ENCODE measurements at places on chromosomes 11 and 22. TPM values are rescaled to one million over a fixed set of nuclear protein-coding genes. Genes with fewer than 3 reads are reported as not detected.

DNA sequence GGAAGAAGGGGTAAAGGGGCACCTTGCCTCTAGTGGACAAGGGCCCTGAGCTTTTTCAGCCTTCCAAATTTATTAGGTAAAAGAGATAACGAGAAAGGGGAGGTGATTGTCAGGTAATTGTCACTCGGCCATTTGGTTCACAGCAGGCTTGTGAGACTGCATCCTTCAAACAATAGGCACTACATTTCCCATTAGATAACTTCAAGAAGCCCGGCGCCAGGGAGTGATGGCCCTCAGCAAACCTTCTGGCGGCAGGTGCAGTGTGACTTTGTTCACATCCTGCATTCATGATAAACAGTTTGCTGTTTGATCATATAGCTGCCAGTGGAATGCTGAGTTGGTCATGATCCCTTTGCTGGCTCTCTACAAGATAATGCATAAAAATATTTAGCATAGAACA lies 185.1 kb downstream of the CWF19L2 start:
- no peak for DNase-seq

DNA sequence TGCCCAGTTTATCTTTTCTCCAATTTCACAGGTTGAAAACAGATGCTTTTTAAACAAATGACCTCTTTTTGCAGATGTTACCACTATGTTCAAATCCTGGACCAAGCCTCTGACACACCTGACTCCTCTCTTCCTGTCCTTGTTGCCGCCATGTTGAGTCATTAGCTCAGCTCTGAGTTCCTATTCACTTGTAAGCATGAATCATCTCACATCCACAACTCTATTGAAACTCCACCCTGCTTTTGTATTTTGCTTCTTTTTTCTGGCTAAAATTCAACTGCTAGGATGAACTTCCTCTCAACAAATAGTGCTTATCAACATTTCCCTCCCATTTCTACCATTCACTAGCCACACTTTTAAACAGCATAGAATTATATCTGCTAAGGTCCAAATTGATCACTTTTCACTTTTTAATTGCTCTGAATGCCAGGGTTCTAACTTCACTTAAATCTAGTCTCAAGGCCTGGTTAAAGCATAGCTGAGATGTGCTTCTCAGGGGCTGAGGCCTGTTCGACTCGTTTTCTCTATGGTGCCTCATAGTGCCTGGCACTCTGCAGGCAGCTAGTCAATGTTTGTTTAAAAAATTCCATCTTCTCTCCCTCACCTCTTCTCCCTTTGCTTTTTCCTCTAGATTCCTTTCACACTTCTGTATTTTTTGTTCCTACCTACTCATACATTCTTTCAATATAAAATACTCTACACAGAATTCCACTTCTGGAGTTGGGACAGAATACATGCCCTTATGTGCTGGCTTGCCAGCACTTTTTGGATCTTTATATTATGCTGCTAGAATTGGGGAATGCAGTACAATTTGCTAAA lies 3.9 kb downstream of the JOSD1 start:
- DNase-seq = no peak

GRCh38 chr11:76653012-76653673 lies 17.4 kb downstream of the LRRC32 start:
- peak; percentile 9 for DNase-seq

GRCh38 chr11:117475716-117476530 lies 148.3 kb downstream of the CEP164 start:
- DNase-seq = no peak

DNA sequence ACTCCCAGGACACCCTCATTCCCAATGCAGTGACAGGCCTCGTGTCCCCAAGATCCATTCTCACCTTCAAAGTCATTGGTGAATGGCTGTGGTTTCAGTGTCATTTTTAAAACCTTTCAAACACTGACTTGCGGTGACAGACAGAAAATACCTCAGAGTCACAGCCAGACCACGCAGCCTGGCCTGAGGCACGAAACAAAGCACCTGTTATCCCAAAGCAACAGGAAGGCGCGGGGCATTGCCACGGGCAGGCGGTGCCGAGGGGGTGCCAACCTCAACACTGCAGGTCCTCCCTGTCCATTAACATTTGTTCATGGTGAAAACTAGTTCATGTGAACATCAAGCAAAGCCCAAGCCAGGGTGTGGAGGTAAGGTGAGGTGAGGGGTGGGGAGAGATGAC lies 38.2 kb downstream of the RPUSD4 start:
- DNase-seq = no peak

DNA sequence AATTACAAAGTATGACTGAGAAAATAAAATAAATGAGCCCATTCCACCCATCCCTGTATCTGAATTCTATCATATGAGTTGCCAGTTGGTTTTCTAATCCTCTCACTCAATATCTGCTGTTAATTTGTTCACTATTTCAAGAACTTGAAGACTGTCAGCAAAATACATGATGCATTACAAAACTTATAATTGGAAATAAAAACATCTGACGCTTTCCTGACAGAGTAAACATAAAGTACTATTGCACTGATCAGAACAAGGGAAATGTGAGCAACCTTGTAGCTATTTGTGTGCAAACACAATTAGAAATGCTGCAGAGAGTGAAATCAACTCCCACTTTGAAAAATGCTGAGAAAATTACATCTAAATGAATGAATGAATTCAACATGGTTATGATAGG lies 97.1 kb downstream of the MPPED2 start:
- DNase-seq = no peak

- DNase-seq = no peak
These were observed 78.4 kb downstream of the ADAMTS15 start for GRCh38 chr11:130526846-130527245.

GRCh38 chr11:2797121-2797711 lies 88.4 kb downstream of the CDKN1C start:
- DNase-seq = peak; percentile 18

- DNase-seq = no peak
These were observed 47.3 kb downstream of the NRXN2 start for GRCh38 chr11:64675450-64676260.

DNA sequence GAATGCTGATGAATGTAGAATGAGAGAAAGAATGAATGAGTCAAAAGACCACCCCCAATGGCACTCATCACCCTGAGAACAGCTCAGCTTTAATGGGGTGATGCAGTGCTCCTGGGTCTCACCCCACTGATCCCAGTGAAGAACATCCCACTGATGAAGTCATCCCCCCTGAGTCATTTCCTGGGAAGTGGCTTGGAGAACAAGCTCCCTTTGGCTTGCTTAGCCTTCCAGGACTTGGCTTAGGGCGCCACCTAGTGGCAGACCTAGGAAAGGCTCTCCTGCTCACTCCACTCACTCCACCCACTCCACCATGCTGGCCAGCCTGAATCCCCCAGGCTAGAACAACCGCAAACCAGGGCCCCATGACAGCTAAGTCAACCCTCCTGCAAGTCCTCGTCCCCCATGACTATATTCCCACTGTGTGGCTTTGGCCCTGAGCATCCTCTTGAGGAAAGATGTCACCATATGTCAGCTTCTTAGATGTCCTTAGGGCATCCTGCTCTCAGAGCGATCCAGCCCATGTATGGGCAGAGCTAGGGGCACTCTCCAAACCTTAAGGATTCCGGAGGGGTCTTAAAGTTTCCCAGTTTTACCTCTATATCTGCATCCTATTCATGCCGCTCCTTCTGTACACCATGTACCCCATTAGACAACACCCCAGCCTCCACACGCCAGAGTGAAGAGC lies 17.8 kb upstream of the TMPRSS13 start:
- DNase-seq = peak; percentile 93

- no peak for DNase-seq
These were observed 79.9 kb downstream of the GRAMD1B start for GRCh38 chr11:123509737-123510578.

GRCh38 chr11:70816156-70816678 lies 417.9 kb downstream of the CTTN start:
- no peak for DNase-seq

- DNase-seq = no peak
These were observed 2193.4 kb upstream of the RAG2 start for GRCh38 chr11:38791346-38791961.

DNA sequence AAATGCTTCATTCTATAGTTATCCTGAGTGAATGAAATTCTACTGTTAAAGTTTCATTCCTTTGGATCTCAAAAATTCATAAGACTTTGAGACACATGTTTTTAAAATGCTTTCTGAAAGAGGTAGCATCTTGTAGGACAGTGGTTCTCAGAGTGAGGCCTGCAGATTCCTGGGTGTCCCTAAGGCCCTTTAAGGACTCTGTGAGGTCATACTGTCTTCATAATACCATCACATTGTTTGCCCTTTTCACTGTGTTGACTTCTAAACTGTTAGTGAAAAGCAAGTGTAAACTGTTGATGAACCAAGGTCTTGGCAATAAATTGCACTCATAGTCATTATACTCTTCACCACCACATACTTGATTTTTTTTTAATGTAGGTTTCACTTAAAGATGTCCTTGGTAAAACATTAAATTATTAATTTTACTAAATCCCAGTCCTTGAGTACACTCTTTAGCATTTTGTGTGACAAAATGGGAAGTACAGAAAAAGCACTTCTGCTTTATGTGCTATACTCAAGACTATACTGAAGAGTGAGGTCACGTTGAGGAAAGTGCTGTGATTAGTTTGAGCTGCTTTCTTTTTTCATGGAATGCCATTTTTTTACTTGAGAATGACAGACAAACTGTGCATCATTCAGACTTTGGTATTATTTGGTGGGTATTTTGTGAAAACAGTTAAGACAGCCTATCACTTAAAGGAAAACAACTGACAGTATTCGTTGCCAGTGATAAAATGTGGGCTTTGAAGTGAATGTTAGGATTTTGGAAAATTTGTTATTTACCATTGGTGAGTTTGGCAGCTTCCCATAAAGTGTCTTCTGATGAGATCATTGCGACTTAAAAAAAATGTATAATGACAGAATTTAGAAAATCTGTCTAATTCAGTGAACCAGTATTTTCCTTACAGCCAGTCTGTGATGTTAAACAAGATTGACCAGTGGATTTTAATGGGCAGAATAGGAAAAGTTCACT lies 61.1 kb downstream of the SPECC1L start:
- no peak for DNase-seq

GRCh38 chr11:111633248-111633647 lies 31.0 kb downstream of the SIK2 start:
- DNase-seq = no peak

The CRYAB gene
- total RNA-seq = 22.7 TPM

The ACR gene
- not detected for total RNA-seq

The C22orf39 gene
- 34.3 TPM for total RNA-seq

The C11orf91 gene
- not detected for total RNA-seq

The NKAPD1 gene
- 14.1 TPM for total RNA-seq

The NCAPD3 gene
- total RNA-seq = 6.2 TPM

The TRIM34 gene
- total RNA-seq = 6.8 TPM

The IL10RA gene
- 7.5 TPM for total RNA-seq

All from ovary (tissue), 10 donors.